ENCODE measurements at places on chromosomes 4 and X.

DNA sequence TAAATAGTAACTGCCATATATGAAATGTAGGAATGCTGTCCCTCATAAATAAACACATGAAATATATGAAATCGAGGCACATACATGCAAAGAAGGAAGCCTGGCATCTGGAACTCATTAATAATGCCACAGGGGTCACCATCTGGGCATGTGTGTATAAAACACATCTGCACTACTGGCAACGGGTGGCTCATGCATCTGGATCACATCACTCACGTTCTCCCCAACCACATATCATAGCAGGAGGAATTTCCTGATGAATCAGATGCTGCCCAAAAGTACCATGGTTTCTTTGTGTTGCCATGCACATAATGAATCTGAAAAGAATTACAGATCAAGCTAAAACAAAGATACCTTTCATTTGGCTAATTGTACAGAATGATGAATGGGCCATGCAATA, 28.6 kb downstream of the RNF175 start:
- peak; percentile 54 for DNase-seq

DNA sequence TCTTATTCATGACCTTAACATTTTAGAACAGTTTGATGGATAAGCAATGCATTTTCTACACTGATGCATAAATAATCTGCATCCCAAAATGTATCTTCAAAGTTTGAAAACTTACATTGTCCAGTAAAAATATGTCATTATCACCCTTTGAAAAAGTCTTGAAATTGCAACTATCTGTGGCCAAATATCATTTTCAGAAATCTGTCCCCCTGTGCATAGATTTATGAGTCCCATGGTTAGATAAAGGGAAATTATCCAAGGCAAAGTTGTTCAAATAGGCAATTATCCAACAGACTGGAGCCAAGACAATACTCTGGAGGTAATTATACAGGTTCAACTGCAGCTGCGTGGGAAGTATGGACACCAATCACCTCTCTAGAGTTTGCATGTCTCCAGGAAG, 182.5 kb upstream of the INTU start:
- DNase-seq, result no peak

DNA sequence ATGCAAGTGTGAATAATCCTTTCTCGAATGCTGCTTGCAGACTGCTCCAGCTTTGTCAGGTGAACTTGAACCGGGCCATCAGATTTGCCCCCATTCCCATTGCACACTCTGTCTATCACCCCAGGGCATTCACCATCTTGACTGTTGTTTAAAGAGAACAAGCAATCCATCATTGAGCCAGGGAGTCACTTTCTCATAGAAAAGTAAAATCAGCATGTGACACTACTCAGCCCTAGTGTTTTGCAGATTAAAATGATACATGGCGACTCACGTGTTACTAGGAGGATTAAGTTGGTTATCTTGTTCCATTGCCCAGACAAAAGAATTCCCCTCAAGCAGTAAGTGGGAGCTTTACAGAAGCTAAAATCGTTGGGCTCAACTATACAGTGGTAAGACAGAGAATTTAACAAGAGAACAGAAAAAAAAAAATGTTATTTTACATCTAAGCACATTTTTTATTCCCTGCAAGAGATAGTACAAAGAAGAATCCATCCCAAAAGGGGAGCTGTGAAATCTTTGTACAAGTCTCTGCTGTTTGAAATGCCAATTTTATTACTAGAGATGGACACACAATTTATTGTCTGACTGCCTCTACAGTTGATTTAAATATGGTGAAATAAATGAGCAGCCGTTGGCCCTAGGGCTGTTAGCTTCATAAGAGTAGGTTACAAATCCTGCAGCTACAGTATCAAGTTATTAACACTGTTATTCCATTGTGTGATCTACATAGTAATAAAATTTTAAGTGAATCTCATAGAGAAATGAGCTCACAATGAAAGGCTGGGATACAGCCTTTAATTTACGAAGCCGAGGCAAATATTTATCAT, 67.5 kb downstream of the NEUROG2 start:
- DNase-seq, result no peak

GRCh38 chr4:157667836-157668235, 447.3 kb downstream of the GRIA2 start:
- no peak for DNase-seq

DNA sequence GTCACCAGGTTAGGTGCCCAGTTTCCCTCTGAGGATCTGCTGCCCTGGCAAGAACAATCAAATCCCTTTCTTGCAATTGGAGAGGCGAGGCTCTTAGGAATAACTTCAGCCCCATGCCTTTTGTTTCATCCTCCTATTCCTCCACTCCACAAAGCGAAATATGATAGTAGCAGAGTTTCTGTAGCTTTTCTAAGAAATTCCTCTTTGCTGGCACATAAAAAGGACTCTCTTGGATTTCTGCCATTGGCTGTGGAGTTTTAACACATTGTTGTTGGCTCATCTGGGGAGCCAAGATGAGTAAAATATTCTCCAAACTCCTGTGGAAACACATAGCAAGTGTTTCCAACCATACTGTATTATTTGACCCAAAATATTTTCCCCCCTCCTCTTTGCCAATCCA, 11.0 kb upstream of the ADGRG2 start:
- no peak for DNase-seq

DNA sequence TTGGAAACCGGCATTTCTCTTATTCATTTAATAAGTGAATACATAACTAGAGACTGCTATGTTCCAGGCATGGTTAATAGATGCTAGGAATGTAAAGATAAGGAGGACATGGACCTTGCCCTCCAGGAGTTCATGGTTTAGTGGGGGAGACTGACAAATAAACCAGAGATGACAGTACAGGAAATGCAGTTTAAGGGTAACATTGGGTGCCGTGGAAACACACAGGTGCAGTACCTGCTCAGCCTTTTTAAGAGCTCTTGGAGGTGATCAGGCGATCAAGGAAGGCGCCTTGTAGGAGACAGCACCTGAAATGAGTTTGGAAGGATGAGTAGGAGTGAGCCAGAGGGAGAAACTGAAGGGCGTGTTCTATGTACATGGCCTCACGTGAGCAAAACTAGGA, 145.8 kb downstream of the AASDH start:
- DNase-seq, result no peak

DNA sequence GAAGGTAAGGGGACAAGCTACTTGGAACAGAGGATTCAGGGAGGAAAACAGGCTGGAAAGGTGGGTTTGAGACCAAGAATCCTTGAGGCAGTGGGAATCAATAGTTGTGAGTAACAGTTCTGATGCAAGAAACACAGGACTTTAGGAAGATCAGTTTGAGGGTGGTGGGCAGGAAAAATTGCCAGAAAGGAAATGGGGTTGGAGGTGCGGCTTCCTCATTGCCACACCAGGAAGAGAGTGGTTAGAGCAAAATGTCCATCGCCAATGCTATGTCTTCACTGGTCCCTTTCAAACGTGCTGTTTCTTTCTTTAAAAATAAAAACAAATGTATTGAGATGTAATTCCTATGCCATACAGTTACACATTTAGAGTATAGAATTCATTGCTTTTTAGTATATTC, 57.1 kb upstream of the NOCT start:
- DNase-seq, result peak; percentile 33

DNA sequence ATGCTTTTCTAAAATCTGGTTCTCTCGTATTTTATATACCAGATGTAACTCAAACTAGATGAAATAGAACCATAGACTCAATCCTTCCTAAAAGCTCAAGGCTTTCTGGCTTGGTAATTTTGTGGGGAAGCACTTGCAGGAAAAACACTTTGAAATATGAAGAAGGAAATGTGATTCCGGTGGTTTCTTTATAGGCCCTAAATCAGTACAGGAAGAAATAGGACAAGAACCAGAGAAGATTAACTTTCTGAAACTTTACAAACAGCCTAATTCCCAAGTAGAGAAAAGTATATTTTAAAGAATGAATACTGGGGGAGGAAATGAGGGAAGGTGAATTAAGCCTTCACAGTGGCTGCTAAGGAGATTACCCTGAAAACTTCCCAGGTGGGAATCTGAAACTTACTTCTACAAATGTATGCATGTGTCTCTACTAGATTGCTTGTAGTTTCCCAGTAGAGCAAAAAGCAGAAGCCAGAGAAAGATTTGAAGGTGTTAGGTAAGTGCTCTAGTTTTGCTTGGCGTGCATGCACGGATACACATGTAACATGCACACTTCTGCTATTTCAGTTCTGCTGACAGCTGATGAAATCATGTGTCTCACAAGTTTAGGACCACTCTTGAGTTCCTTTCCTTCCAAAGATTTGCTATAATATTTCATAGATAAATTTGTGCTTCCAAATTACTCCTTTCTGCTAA, 92.1 kb downstream of the AFF1 start:
- no peak for DNase-seq

DNA sequence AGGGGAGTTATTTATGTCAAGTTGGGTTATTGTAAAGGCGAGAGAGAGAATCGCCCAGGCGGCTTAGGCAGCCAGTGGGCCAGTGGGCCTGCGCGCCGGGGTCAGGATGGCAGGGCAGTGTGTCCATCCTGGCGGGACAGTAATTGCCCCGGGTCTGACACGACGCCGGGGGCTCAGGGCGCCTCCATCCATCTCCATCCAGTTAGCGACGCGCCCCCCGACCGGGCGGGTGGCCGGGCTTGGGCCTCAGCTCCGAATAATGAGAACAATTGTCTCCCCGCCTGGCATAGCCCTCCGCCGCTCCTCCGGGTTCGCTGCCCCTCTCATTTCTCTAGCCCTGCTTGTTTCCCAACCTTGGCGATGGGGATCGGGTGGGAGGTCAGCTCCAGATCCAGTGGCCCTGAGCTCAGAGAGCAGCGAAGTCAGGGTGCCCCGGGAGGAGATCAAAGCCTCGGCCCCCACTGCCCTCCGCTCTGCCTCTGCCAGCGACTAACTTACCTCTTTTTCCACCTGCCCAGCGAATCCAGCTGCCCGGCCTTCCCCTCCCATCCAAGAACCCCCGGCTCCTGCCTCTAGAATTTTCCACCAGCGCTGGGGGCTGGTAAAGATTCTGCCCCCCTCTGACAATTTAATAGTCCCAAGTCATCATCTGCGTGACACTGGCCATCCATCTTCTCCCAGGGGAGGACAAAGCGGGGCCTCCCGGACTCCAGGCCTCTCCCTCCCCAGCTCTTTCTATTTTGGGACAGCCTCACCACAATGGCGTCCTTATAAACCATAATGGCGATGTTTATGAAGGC, 56.9 kb upstream of the TMEM33 start:
- no peak for DNase-seq

DNA sequence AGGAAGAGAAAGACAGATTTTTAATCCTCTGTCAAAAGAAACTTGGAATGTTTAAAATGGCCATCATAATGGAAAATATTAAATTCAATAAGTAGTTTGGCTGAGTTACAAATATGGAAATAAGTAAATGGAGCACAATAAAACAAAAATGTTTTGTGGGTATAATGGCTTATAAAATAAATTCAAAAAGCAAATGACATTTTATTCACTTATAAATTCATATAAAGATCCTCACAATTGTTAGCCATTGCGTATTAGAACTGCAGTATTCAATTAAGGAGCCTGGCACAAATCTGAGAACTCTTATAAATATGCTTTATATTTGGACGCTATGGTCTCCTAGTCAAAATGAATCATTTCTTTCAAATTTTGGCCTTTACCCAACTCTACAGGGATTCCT, 339.0 kb upstream of the PABPC4L start:
- no peak for DNase-seq

GRCh38 chr4:140158365-140159030, 4.5 kb upstream of the MAML3 start:
- DNase-seq, result peak; percentile 33

GRCh38 chr4:20271950-20272349, 20.2 kb downstream of the SLIT2 start:
- DNase-seq, result no peak

GRCh38 chr4:140308366-140309123, 64.9 kb upstream of the SCOC start:
- DNase-seq, result peak; percentile 68

GRCh38 chr4:186765673-186766546, 42.3 kb upstream of the FAT1 start:
- DNase-seq, result peak; percentile 14

- no peak for DNase-seq
These were observed 95.3 kb downstream of the COMMD8 start for GRCh38 chr4:47368211-47368610.

- no peak for DNase-seq
These were observed 5.4 kb downstream of the RAB28 start for GRCh38 chr4:13478707-13479106.

GRCh38 chr4:32985256-32985655, 2265.1 kb downstream of the PCDH7 start:
- peak; percentile 66 for DNase-seq

DNA sequence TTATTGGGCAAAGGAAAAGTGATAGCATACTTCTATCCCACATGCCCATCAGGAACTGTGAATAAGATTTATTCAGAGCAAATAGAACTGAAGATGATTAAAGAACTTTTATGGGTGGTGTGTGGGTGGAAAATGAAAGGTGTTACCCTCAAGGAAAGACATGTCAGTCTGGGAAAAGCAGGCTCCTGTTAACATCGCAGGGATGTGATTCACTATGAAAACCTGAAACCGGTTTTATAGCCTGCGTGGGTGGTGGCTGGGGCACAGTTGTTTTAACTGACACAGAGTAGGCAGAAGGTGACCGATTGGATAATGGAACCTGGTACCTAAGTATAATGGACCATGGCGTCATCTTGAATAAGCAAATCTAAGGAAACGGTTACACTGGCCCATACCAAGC, 61.3 kb upstream of the CASK start:
- DNase-seq, result no peak

GRCh38 chr4:179001918-179002317, 1559.7 kb upstream of the AGA start:
- no peak for DNase-seq

DNA sequence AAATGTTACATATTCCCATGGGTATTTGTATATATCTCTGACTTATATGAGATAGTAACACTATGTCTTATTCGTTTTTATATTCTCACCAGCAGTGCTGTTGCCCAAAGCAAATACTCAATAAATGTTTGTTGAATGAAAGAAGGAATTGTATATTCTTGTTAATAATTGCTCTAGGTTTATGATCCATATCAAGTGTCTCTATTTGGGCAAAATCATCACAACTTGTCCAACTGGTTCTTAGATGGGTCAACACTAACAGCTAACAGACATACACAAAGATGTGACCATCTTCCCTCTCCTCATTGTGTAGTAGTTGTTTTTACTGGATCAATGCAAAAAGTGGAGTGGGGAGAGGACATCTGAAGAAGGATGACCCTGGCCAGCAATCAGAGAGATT, 6.6 kb upstream of the APLN start:
- DNase-seq, result no peak

GRCh38 chrX:38718311-38718710, 82.9 kb upstream of the MID1IP1 start:
- no peak for DNase-seq

DNA sequence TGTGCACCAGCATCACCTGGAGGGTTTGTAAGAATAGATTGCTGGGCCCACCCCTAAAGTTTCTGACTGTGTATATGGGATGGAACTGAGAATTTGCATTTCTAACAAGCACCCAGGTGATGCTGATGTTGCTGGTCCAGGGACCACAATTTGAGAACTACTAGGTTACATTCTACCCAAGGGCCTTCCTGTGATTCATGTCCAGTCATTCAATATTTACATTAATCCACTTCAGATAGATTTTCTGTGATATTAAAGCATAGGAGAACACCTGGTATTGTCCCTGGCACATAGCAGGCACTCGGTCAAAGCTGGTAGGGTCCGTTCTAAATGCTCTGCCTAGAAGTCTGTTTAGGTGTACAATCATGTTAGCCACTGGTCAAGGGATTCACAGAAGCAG, 19.5 kb upstream of the XPNPEP2 start:
- DNase-seq, result no peak

GRCh38 chrX:133544115-133544514, 128.8 kb upstream of the GPC4 start:
- peak; percentile 54 for DNase-seq

GRCh38 chr4:87799301-87800113, at the start of gene IBSP:
Gene IBSP (plus strand): TSS chr4:87799554. CDS start chr4:87802362, 2,808 bp downstream.
- no peak for DNase-seq

- no peak for DNase-seq
These were observed 127.5 kb upstream of the OTUD4 start for GRCh38 chr4:145307763-145308430.
